ENCODE measurements at places on chromosomes 5 and 9.

- DNase-seq: no peak
Observed at GRCh38 chr9:128723352-128723865, 518 bp downstream of the ZDHHC12 start.

DNA sequence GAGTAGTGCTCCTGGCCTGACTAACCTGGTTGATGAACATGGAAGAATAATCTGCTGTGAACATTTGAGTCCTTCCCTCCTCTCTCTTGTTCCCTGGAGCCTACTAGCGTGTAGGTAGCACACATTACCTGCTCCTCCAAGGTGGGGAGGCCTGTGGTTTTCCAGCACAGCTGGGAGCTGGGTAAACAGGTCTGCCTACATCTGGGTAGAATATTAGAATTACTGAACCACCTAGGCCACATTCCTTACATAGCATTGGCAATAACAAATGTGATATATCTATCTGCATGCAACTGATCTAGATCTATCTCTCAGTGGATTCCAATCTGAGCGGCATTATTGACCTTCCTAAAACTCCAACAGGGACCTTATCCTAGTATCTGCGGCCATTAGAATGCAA lies 151.0 kb upstream of the ZNF366 start:
- DNase-seq: no peak

DNA sequence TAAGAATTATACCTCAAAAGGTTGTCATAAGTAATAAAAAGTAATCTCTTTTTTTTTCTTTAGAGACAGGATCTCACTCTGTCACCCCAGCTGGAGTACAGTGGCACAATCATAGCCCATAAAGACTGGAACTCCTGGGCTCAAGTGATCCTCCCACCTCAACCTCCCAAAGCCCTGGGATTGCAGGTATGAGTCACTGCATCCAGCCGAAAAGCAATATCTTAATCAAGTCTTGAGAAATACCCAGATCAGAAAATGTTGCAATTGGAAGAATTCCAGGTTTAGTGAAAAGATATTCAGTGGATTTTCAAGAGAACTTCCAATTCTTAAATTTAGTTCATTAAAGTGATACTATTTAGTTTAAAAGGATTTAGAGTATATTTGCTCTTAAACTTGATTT lies 40.9 kb upstream of the IDNK start:
- no peak for DNase-seq

DNA sequence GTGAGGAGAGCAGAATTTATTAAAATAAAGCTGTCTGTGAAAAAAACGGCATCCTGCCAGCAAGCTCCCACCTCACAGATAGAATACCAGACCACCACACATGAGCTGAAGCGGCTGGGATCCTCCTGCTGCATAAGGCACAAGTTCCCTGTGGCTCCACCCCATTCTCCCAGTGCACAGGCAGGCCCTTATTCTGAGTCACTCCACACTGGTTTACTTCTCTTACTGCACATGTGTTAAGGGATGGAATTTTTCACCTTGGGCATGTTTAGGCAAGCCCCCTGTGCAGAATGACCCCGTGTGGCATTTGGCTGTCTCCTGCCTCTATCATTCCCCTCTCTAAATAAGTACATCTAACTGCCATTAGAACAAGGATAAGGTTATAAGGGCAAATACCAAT lies 115.0 kb upstream of the ELAVL2 start:
- no peak for DNase-seq
